ENCODE measurements at places on chromosomes 6 and 20.

DNA sequence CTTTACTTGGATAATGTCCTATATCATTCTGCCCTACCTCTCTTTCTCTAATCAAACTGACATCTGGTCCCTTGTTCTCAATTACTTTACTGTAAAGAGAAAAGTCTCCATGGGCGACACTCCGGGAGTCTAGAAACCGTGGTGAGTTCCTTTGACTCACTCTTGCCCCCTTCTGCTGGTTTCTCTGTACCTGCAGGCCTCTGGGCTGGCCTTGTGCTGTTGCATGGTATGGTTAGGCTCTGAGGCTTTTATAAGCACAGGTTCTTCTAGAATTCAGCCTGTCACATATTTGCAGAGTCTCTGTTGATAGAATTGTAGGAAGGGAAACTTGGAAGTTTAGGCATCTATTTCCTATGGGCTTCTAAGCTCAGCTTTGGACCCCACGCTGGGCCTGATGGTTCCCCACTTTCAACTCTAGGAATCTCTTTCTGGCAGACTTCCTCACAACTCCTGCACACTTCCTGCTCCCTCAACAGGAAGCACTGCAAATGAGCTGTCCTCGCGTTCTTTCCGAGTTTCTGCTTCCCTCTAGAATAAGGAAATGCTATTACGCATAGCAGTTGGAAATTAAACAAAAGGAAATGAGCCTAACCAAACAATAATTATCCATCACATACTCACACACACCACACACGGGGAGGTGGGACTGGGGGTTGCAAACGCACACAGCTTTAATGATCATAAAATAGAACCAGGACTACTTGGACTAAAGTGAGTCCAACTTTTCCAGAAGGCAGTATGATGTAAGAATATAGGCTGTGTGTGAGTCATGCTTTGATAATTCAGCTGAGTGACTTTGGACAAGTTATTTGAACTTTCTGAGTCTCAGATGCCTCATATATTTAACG lies 683.3 kb downstream of the QKI start:
- no peak for DNase-seq

- no peak for DNase-seq
Observed at GRCh38 chr20:10667077-10667401, 6.8 kb downstream of the JAG1 start.

DNA sequence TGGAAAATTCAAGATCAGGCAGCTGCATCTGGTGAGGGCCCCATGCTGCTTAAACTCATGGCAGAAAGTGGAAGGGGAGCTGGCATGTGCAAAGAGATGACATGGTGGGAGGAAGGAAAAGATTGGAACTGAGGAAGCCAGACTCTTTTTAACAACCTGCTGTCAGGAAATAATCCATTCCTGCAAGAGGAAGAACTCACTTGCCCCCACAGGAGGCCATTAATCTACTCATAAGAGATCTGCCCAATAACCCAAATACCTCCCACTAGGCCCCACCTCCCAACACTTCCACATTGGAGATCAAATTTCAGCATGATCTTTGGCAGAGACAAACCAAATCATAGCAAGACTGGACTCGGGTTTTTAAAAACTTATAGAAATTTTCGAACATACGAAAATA lies 200.5 kb upstream of the KCNQ5 start:
- no peak for DNase-seq

DNA sequence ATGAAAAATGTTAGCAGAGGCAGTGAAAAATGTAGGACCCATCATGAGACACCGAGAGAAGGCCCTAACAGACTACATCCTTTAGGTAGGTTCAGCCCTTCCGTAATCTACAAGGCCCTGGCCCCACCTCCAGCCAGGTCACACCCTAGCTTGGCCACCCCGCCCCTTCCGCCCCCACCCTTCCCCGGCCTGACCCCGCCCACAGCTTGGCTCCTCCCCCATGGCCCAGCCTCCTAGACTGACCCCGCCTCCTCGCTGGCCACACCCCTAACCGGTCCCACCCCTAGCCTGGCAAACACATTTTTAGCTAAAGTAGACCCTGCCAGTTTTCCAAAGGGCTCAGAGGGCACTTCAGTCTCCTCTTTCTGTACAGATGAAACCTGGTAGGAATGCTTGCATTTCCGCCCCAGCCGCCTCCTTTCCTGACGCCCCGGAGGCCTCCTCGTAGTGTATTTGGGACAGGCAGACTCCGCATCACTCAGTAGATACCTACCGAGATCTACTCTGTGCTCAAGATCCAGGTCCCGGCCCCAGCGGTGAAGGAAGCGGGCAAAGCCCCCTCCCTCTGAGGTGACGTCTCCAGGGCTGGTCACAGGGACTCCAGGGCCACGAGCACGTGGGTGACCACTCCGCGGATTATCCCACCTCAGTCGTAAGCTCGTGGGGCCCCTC lies 443.5 kb downstream of the PREX1 start:
- DNase-seq, result no peak

GRCh38 chr6:53327017-53327395 lies 21.7 kb downstream of the ELOVL5 start:
- DNase-seq, result no peak

GRCh38 chr6:7703148-7703680 lies 22.7 kb upstream of the BMP6 start:
- DNase-seq, result no peak

GRCh38 chr6:28337121-28337520 lies 1.2 kb upstream of the ZSCAN31 start:
- no peak for DNase-seq

DNA sequence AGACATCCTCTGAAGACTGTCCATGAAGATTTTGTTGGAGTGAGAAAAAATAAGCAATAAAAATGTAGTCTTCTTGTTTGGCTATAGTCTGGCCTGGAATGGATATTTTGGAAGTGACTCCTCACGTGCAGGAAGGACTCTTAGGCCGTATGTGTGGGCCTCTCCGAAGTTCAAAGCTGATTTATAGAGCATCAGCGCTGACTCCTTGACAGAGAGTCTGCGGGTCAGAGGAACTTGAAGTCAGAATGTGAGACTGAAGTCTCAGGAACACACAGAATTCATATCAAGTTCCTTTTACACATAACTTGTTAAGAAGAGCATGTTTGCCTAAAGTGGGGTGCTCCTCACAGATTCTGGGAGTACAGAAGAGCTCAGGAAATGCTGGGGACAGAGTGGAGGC lies 36.1 kb downstream of the EDN3 start:
- no peak for DNase-seq

GRCh38 chr6:41343641-41344187 lies 8.3 kb downstream of the NCR2 start:
- no peak for DNase-seq

- DNase-seq, result no peak
Observed at GRCh38 chr6:41591859-41592502, 45.8 kb downstream of the FOXP4 start.

DNA sequence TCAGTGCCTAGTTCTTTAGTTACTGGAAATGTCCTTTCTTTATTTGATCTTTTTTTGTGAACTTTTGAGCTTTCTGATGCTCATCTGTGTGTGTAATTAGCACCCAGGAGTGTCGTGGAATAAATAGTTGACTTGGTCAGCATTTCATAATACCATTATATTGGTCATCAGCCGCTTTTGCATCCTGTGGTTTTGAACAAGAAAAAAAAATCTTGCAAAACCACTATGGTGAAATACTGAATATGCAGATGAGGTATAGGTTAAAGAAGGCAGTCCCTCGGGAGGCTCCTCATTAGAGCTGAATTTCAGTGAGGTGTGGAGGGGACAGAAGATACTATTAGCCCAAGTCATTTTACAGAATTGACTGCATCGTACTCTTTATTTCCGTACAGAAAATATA lies 90.1 kb downstream of the FOXO3 start:
- DNase-seq, result no peak

DNA sequence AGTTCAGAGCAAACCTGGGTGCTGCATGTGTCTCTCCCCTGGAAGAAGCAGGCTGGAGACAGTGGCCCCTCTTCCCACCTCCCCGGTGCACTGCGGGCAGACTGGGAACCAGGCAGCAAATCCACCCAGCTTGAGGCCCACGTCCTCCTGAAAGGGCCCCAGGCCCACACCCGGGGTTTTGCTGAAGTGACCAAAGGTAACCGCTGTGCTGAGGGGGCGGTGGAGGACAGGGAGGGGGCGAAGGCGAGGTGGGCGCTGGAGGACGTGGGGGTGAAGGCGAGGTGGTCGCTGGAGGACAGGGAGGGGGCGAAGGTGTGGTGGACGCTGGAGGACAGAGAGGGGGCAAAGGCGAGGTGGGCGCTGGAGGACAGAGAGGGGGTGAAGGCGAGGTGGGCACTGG lies 1.8 kb upstream of the BIRC7 start:
- no peak for DNase-seq

GRCh38 chr6:142819603-142820337 lies 125.2 kb downstream of the HIVEP2 start:
- DNase-seq, result no peak

DNA sequence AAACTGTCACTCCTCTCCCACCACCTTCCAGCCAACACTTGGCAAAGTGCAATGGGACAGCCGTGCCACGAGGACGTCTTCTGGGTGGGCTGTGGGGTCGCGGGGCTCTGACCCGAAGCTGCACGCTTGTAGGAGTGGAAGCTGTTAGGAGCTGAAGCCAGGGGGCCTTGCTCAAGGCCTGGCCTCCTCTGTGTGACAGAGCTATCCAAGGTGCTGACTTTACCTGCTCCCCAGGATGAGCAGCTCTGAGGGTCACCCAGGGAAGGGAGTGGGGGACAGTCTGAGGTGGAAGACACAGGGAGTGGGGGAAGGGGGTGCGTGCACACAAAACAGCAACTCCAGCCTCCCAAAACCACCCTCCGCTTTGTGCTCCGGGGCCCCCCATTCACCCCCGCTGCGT lies 17.5 kb upstream of the CHRNA4 start:
- DNase-seq, result no peak

GRCh38 chr6:143363299-143363698 lies 87.2 kb downstream of the ADAT2 start:
- DNase-seq, result no peak

DNA sequence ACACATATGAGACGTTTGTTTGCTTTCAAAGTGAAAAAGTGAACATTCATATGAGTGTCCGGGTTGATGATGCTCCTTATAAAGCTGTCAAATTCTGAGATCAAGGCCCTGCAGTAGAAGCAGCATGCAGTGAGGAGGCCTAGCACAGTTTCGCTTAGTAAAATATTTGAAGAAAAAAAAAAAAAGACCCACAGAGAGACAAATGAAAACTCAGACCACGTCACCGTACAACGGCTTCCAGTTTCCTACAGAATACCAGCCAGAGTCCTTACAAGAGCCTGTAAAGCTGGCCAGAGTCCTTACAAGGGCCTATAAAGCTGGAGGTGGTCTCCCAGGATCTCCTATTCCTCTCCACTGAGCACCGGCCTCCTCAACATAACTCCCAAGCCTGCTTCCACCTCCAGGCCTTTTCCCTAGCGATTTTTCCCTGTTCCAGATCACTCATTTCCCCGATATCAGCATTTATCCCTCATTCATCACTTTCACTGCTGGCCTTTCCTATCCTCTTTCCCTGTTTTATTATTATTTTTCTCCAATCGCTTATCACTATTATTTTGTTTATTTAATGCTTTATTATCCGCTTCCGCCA lies 1.5 kb upstream of the HMGN4 start:
- no peak for DNase-seq

GRCh38 chr6:24245275-24245674 lies 112.6 kb downstream of the DCDC2 start:
- no peak for DNase-seq

DNA sequence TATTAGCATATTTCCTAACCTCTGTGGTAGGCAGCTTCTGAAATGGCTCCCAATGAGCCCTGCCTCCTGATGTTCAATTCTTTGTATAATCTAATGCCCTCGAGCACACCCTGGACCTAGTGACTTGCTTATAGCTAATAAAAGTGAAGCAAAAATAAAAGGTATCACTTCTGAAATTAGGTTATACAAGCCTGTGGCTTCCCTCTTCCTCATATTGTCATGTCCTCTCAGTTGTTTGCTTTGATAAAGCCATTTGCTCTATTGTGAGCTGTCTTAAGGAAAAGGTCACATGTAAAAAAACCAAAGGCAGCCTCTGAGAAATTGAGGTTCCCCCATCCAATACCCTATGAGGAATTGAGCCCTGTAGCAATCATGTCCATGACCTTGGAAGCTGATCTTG lies 442.1 kb upstream of the ADGRB3 start:
- DNase-seq, result no peak

DNA sequence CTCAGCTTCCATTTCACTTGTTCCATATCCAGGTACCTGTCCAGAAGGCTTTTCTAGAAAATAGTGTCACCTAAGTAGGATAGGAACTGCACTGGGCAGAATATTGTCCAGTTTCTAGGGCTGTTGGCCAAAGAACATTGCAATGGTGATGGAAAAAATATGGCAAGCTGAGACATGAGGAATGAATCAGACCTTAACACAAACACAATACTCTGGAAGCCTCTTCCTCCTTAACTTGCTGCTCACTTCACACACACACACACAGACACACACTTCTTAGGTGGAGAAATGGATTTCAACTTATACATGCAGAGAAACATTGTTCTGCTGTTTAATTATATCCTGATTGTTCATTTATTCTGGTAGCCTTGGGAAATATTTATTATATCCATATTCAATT lies 203.0 kb upstream of the RGS17 start:
- no peak for DNase-seq

DNA sequence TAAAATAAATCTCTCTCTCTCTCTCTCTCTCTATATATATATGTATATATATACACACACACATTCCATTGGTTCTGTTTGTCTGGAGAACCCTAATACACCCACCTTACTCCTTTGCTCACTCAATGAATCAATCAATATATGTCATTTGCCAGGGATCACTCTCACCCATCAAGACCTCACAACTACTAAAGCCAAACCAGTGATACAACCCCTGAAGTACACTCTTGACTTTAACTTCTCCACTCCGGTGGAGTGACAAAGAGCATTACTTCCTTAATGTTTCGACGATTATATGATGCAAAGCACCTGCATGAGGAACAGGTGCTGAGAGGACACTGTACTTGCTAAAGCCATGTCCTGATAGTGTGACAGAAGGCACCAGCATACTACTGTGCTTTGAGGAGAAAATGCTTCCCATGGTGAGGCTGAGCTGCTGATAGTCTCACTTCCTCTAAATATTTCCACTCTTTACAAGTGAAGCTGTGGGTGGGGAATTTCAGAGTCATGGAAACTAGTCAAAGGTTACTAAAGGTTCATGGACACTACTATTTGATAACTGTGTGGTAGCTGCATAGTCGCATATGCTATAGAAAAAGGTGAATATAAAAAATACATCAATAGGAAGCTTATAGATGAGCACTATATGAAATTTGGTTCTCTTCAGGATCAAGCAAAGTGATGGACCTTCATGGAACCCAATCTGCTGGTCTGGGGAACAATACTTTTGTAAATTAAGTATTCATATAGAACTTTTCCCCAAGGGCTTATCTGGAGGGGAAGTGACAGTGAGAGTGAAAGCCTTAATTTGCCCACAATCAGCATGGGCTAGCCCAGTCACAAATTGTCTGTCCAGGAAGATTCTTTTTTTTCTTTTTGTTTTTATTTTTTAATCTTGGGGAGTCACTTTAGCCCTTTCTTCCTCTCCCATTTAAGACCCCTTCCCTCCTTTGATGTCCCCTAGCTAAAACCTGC lies 141.9 kb upstream of the NEDD9 start:
- DNase-seq, result no peak

DNA sequence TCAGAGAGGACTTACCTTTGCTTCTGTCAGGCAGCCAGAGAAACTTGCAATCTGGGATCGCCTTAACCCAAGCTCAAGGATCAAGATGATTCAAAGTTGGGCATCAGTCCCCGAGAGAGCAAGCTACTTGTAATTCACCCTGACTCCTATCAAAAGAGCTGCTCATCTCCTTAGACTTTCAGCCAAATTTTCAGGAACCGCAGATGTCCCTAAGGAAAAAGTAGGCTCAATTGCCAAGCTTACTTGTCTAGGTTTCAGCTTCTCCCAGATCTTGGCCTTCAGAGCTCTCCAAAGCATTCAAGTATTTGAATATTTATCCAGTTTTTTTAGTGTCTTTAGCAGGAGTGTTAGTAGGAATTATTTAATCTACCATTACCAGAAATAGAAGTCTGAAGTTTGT lies 434.1 kb upstream of the MMS22L start:
- DNase-seq, result no peak

All from activated gamma-delta T cell (primary cell).